ENCODE measurements at places on chromosomes 4 and X. TPM values are rescaled to one million over a fixed set of nuclear protein-coding genes. Genes with fewer than 3 reads are reported as not detected.
A peak's percentile ranks its signal among the peaks of the same experiment; 100 is the strongest.

Gene ANXA10
- 0.53 TPM for polyA plus RNA-seq

Gene NWD2
- polyA plus RNA-seq = 0.20 TPM

Gene MAGEC3
- 0.84 TPM for polyA plus RNA-seq

Gene GAGE13
- polyA plus RNA-seq = not detected

Gene KCND1
- polyA plus RNA-seq = 3.9 TPM

GRCh38 chr4:124423160-124423559, 289.4 kb downstream of the ANKRD50 start:
- no peak for DNase-seq

GRCh38 chrX:45722471-45722870, 521.8 kb upstream of the DIPK2B start:
- DNase-seq = no peak

GRCh38 chrX:64975989-64976672, at the start of gene ZC4H2:
TSS of gene ZC4H2 (minus strand) at chrX:64976450. CDS start at chrX:64976377, 73 bp downstream.
- DNase-seq = peak; percentile 75

DNA sequence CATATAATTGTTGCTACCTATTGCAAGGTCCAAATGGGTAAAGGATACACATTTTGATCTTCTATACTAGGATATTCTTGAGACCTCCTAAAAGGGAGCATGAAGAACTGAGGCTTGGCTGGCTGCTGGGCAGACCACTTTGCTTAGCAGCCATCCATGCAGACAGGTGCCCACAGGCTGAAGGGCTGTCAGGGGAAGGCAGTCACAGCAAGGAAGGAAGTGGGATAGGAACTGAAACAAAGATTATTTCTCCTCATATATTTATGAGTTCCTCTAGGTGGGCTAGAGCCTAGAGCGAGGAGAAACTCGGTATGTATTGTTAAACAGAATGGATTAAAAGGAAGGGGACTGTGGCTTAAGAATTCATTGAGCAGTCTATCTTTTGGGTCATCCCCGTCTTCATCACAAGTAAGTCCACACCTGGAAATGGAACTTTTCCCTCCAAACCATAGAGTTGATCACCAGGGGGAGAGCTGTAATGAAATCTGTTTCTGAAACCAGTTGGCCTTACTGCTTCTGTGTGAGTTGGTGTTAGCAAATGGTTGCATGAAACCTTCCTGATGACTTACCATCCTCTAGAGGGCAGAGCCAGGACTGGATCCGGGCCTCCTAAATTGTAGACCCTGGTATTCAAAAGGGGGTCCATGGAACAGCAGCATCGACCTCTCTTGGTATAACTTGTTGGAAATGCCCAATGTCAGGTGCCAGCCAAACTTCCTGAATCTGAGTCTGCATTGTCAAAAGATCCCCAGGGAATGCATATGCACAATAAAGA, 42.3 kb downstream of the AFF2 start:
- no peak for DNase-seq

DNA sequence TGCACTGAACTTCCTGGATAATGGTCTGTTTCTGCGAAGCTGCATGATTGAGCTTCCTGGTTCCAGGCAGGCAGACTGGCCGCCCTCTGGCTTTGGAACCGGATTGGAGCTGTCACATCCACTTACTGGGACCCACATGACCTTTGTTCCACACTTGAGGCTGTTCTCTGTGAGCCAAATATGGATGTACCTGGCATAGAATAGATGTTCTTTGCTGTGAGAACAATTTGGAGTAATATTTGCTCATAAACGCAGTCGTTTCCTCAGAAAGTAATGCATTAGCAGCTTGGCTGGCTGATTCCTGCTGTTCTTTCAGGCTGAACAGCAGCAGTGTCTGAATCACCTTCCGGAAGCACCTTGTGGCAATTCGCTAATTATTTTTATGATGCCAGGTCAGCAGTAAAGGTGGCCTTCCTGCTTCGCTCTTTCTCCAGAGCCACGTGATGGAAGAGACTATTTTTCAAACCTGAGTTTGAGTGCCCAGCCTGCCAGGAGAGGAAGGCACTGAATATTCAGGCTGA, 78.1 kb upstream of the BOD1L1 start:
- DNase-seq = peak; percentile 42

DNA sequence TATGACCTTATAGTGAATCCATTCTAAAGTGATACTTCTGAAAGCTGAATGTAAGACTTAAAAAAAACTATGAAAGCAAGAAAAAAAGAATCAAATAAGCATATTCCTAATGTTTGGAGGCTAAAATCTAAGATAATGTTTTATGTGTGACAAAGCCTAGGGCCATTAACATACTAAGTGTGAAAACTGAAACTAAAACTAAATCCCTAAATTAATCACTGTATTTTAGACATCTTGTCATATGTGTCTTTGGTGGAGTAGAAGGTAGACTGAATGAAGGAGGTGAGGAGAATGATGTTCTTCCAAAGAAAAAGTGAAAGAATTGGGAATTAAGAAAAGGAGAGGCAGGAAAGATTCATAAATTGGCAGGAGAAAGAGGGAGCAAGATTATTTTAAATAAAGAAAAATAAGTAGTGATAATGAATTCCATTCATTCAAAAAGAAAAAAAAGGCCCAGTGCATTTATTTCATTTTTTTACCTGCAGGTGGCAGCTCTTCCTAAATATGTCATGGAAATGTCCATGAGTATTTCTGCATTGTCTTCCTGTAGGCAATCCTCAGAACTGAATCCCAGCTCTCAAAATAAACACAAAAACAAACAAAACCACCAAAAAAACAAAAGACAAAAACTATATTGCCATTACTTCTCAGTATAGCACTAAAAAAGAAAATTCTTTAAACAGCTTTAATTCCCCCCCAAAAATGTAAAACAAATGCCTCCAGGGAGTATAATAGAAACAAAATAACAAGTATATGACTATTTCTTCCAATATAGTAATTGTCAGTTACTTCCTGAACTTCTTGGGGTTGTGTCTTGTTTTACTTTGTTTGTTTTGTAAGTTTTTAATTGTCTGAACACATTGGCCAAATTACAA, 17.0 kb upstream of the AP1AR start:
- DNase-seq = no peak

DNA sequence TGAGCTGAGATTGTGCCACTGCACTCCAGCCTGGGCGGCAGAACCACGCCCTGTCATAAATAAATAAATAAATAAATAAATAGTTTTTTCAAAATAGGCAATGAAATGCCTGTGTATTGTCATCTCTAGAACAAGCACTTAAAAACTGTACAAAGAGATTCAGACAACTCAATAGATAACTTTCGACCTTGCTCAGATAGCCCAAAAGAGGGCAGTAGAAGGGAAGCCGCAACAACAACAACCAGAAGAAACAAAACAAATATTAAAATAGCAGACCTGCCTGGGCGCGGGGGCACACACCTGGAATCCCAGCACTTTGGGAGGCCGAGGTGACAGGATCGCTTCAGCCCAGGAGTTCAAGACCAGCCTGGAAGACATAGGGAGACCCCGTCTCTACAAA, 9.4 kb upstream of the CLDN34 start:
- DNase-seq = no peak

DNA sequence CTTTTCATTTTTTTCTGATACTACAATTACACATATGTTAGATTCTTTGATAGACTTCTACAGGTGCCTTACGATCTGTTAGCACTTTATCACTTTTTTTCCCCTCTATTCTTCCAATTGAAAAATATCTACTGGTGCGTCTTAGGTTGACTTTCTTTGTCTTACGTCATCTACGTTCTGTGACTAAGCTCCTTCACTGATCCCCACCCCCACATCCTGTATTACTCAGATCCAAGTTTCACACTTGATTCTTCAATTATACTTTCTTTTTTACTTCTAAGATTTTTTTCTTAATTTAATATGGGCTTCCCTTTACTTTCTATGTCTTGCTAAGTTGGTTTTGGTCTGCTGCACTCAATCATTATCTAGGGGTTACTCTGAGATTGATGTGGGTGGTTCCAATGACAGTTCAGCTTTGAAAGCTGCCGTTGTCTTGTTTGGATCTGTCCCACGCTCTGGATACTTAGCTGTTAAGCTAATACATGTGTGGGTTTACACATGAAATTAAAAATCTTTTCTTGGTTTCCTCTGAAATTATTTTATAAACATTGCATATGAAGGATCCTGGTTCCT, 1321.1 kb downstream of the RAPGEF2 start:
- no peak for DNase-seq

DNA sequence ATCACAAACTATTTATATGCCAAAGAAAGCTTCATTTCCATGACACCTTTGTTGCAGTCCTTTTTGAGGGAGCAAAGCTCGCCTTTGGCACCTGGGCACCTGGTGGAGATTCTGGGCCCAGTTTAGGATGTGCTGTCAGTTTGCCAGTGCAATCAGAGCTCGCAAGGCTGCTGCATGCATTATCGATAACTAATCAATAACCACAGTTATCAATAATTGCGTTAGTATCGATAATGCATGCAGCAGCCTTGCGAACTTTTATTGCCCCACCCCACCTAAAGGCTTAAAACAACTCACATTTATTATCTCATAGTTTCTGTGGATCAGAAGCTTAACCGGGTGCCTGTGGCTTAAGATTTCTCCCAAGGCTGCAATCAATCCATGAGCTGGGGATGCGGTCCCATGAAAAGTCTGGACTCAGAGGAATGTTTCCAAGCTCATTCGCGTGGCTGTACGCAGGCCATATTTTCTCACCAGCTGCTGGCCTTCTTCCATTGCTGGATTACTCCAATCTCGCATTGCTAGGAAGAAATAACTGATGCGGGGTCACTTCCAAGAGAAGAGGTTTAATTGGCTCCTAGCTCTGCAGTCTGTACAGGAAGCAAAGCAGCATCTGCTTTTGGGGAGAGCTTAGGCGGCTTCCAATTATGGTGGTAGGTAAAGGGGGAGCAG, 6.2 kb upstream of the AFAP1 start:
- DNase-seq = no peak
